ENCODE measurements at places on chromosomes 6 and 20.

- DNase-seq = no peak
Observed at GRCh38 chr20:33894798-33895197, 83.7 kb downstream of the CHMP4B start.

GRCh38 chr6:159101656-159102055 is 56.9 kb upstream of the TAGAP start:
- no peak for DNase-seq

- DNase-seq = no peak
Observed at GRCh38 chr6:25777856-25778649, 23.5 kb downstream of the SLC17A4 start.

GRCh38 chr6:25476126-25476525 is 175.9 kb upstream of the SCGN start:
- DNase-seq = no peak

All from HuH-7.5 (cell line).